ENCODE measurements at places on chromosomes 11 and 22. TPM values are rescaled to one million over a fixed set of nuclear protein-coding genes. Genes with fewer than 3 reads are reported as not detected.

DNA sequence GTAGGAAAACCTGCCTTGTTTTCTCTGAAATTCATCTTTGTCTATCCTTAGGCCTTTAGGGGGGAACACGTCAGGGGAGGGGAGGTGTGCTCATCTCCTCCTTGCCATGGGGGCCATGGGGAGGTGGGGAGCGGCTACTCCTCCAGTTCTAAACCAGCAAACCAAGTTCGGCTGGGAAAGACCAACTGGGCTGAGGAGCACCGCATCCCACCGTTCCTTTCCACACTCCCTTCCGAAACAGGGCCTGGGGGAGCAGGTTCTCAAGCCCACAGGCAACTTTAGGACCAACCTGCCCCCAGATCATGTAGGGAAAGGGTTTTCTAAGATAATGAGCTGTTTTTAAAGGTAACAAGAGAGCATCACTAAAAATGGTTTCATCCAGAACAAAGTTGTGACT lies 77.5 kb upstream of the PITPNB start:
- DNase-seq, result no peak

TCN2 gene
- total RNA-seq, result 0.12 TPM

GRCh38 chr11:109511598-109511997 lies 89.6 kb downstream of the C11orf87 start:
- no peak for DNase-seq

- DNase-seq, result no peak
These were observed 2.6 kb upstream of the SLC5A1 start for GRCh38 chr22:32040324-32040904.

UCP3 gene
- total RNA-seq, result 2.0 TPM

- DNase-seq, result no peak
These were observed 1484.9 kb downstream of the BRD1 start for GRCh38 chr22:48342732-48343131.

- DNase-seq, result no peak
These were observed 12.8 kb upstream of the ST14 start for GRCh38 chr11:130146796-130147195.

DNA sequence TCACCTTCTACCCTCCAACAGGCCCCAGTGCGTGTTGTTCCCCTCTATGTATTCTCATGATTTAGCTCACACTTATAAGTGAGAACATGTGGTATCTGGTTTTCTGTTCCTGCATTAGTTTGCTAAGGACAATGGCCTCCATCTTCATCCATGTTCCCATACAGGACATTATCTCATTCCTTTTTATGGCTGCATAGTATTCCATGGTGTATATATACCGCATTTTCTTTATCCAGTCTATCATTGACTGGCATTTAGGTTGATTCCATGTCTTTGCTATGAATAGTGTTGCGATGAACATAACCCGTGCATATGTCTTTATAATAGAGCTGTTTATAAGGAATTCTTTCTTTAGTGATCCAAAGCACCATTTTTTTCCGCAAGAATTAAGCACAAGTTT lies 28.5 kb upstream of the TLCD5 start:
- DNase-seq, result no peak

ELFN2 gene
- total RNA-seq, result 2.0 TPM

POLR2F gene
- 183 TPM for total RNA-seq

DNA sequence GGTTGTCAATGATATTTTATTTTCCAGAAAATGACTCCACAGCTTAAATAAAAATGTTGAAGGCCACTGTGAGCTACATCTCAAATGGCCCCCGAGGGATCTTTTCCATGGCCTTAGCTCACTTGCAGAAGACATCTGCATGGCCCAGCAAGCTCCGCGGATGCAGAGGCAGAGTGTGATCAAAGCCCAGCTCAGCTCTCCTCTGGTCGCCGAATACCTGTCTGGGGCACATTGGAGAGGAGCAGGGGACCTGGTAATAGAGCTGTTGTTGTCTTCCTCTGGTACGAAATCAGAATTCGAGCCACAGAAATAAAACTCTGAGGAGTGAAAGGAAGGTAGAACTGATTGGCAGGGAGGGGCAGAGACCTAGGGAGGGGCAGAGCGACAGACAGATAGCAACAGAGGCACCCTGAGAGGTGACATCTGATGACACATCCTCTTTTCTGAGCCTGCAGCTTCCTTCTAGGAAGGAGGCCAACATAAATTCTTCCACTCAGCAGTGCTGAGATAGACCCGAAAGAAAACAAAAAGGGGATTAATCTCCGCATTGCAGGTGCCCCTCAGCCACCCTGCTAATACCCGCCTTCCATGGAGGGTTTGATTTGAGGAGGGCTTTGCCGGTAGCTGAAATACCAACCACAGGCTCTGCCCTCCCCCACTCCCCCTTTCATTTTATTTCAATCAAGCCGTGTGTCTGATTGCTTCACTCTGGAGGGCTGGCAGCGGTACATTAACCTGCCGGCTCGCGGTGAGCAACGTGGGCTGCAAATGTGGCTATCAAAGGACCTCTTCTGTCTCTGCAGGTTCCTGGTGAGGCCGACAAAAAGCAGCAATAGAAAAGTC lies 759.4 kb downstream of the OPCML start:
- no peak for DNase-seq

SLC17A6 gene
- not detected for total RNA-seq

LIF gene
- 33.3 TPM for total RNA-seq

PHETA2 gene
- total RNA-seq, result 14.5 TPM

LMNTD2 gene
- total RNA-seq, result 0.54 TPM

TAF1D gene
- 143 TPM for total RNA-seq

- DNase-seq, result peak; percentile 11
These were observed 376.5 kb downstream of the NXPE2 start for GRCh38 chr11:115054570-115055538.

PNPLA3 gene
- total RNA-seq, result 1.4 TPM

DNA sequence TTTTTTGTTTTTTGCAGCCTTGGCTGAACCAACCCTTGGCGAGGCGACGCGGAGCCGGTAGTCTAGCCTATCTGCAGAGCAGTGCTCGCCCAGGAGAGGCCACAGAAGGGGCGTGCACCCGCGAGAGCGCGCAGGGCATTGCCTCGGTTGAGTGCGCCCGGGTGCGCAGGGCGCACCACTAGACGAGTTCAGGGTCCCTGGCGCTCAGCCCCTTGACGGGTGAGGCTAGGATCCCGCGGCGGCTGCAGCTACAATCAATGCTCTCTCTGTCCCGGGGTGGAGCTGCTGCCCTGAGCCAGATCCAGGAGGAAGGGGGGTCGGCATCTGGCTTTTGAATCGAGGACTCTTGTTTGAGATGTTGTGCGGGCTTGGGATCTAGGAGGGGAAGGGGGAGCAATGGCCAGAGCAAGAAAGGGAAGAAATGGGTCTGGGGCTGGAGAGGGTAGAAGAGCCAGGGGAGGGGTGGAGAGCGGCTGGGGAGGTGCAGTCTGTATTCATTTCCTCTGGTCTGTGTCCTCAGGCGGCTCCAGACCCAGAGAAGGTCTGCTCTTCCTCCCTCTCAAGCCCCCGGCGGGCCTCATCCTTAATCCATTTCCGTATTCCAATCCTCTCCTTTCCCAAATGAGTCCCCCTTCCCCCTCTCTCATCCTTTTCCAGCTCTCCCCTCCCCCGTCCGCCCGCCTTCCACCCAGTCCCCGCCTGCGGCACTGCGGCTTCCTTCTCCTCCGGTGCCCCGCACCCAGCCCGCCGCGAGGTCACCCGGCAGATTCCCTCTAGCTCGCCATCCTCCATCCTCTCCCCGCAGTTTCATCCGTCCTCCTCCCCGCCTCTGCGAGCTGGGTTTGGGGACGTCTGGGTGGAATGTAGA lies 797 bp downstream of the THY1 start:
- peak; percentile 51 for DNase-seq

DNA sequence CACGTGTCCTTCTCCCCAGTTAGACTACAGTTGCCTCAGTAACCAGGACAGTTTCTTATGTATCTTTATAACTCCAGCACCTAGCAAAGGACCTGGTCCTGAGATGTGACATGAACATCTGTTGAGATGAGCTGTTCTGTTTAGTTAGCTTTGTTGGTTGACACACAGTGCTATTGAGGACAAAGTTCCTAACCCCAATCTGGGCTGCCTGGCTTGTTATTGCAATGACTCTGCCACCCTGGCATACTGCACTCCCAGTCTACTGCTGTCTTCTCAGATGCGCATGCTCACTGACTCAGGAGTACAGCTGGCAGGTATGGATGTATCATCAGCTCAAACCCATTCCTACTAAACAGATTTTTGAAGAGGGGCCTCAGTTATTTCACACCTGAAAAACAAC lies 7.4 kb downstream of the DESI1 start:
- DNase-seq, result no peak

- no peak for DNase-seq
These were observed 89.6 kb upstream of the CRYBB3 start for GRCh38 chr22:25109878-25110595.

DNA sequence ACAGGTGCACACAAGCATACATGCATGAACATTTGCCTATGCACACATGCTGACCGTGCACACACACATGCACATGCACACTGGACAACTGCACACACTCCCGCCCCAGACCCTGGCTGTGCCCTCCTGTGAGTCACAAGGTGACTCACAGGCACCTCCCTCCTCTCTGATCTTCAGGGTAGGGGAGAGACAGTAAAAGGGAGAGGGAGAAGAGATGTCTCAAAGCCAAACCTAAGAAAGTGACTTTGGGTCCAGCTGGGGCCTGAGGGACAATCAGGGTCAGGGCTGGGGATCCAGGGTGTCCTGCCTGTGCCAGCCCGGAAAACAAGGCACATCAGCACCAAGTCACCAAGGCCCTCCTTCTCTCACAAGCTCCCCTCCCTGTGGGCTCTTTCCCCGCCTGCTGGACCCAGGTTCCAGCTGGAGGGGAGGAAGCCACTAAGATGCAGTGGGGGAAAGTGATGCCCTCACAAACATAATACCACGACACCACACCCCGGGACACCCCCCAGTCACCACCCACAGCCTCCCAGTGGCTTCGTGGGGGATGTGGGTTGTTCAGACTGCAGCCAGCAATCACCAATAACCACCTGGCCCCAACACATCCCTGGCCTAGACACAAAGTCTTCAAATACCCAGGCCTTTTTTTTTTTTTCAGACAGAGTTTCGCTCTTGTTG lies 39.3 kb downstream of the PDGFB start:
- DNase-seq, result peak; percentile 79

DNA sequence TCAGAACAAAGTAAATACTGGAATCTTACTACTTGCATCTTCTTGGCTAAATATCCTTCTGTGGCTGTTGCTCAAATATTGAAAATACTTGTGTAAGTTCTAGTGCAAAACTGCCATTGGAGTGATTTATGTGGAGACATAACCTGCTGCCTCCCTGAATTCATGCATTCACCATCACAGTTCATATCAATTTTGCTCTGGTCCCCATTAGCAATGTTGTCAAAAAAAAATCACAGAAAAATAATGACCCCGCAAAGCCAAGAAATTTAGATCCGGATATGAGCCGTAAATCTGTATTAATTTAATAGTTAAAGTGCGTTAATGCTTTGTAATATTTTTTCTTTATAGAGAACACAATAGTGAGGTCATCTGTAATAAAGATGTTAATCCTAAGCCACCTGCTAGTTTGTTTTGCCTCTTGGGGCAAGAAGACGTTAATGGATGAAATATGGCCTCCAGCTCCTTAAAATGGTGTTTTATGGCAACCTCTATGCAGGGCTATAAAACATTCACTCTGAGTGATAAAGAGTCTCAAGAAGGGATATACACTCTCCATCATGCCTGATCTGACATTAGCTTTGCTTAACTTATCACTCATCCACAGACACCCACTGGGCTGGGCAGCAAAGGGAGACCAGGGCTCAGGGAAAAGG lies 255.9 kb downstream of the INSC start:
- no peak for DNase-seq

Measured in Daoy (cell line).